ENCODE measurements at places on chromosomes 2 and 18.

DNA sequence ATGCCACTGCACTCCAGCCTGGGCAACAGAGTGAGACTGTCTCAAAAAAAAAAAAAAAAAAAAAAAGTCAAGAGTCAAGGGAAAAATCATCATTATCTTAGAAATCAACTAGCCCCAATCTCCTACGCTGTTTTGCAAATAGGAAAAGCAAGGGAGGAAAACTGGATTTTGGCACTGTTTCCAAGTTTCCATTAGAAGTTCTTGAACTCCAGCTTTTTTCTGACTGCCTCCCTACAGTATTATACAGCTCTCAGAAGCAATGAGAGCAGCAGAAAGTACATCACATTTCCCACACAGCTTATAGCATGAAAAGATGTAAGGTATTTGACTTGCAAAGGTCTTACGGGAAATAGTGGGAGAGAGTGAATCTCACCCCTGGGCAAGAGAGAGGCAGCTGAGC lies 127.8 kb downstream of the OSR1 start:
- DNase-seq = no peak

- DNase-seq = no peak
Measured at GRCh38 chr2:44163777-44164176, 4.9 kb upstream of the PPM1B start.

- no peak for DNase-seq
Measured at GRCh38 chr18:45049578-45050319, 369.1 kb downstream of the SETBP1 start.

DNA sequence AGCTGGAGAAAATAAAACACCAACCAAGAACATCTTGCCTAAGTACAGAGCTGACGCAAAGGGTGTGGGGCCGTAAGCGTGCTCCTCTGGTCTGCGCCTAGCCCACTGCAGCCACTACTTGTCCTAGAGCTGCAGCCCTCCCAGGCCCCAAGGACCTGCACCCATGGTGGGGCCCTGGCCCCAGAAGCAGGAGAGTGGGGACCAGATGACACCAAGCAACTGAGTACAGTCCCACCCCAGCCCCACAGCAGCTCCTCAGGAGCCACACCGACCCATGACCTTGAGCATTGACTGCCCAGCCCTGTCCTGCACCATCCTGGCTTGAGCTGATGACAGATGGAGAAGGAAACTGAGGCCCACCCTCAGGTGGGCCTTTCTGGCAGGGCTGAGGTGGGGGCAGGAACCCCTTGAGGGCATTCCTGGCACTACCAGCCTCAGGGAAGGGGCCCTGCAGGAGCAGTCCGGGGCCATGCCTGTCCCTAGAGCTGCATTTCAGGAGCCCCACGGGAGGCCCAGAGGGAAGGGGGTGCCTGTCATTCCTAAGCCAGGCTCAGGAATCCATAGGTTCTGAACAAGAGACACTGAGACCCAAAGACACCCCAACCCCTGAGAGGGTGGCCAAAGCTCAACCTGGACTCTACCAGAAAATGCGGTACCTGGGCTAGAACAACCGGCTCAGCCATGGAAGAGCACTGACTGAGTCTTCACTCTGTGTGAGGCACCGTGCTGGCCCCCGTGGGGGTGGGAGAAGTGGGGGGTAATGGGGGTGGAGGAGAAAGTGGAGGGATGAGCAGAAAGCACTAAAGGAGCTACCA lies 4.9 kb downstream of the KIF1A start:
- DNase-seq = no peak

- peak; percentile 80 for DNase-seq
Measured at GRCh38 chr18:48946329-48946835, 4.4 kb downstream of the SMAD7 start.

DNA sequence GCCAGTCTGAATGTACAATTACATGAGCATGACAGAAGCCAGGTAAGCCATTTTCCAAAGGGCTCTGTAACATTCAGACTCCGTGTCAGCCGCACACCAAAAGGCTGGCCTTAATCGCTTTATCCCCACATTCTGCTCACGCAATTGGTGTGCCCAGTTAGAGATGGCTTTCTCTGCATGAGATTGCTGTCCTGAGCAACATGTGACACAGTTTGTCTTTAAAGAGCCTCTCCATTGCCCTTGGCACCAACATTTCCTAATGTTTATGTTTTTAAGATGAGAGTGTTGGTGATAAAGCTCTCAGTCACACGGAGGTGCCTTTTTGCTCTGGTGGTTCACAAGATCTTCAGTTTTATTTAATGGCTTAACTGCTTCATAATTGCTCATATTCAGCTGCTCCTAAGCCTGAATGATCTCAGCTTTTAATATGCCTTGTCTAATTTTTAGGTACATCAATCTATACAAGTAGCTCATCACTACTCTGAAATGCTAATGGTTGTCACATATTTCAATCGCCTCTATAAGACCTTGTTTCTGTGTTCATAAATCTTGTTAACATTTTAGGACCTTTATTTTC lies 164.8 kb upstream of the ACVR2A start:
- no peak for DNase-seq

DNA sequence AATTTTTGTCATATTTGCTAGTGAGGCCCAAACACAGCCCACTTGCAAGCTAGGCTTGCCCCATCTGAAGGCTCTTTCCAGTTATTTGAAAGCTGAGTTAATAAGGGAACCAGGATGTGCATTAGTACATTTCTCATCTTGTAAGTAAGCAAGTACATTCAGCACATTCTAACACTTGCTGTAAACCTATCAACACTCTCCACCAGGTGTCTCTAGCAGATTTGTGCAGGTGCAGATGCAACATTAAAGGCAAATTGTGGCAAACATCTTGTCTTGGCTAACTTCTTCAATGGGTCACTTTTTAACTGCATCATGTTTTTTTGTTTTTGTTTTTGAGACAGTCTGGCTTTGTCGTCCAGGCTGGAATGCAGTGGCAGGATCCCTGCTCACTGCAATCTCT lies 25.3 kb upstream of the MFSD6 start:
- DNase-seq = peak; percentile 80

DNA sequence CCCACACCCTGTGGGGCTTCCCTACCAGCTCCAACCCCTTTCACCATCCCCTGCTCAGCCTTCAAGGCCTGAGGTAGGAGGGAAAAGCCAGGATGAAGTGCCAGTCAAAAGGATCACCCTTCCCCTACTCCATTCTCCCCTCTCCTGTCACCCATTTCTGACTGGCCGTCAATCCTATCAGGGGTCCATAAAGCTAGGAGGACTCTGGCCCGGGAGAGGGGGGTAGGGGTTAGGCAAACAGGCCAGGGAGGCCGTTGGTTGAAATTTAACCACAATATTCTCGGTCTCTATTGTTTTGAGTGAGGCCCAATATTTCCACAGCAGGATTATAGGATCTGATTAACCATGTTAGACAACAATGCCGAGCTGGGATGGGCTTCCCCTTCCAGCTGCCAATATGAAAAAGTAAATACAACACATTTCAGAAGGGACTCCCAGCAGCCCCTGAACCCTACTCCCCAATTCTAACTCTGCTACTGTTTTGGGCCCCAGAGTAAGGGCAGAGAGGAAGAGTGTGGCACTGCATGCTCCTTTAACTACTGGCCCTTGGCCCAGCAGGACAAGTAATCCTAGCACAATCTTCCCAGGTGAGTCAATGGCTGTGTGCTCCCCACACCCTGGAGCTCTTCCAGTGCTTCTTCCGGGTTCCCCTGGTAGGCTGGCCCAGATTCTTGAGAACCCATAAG lies 10.6 kb upstream of the IHH start:
- no peak for DNase-seq

DNA sequence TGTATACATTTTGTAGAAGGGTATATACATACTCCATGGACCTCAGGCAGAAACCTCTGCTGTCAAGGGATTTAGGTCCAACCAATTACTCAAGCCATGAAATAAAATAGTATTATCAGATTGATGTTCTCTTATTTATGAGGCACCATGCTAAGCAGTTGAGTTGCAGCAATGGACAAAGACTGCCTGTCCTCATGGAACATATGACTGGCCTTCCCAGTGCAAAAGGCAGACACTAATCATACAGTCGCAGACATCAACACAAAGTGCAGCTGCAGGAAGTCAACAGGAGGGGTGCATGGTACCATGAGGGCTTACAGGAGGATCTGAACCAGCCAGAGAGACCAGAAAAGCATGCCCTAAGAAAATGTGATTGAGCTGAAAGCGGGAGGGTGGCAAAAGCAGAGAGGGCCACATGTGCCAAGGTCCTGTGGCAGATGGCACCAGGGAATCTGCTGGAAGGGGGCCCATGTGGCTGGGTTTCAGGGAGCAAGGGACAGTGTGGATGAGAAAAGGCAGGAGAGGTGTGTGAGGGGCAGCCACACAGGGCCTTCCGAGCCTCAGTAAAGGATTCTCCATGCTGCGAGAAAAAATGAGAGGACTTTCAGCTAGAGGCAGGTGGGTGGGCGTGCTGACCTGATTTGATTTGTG lies 61.4 kb upstream of the RNF152 start:
- no peak for DNase-seq

DNA sequence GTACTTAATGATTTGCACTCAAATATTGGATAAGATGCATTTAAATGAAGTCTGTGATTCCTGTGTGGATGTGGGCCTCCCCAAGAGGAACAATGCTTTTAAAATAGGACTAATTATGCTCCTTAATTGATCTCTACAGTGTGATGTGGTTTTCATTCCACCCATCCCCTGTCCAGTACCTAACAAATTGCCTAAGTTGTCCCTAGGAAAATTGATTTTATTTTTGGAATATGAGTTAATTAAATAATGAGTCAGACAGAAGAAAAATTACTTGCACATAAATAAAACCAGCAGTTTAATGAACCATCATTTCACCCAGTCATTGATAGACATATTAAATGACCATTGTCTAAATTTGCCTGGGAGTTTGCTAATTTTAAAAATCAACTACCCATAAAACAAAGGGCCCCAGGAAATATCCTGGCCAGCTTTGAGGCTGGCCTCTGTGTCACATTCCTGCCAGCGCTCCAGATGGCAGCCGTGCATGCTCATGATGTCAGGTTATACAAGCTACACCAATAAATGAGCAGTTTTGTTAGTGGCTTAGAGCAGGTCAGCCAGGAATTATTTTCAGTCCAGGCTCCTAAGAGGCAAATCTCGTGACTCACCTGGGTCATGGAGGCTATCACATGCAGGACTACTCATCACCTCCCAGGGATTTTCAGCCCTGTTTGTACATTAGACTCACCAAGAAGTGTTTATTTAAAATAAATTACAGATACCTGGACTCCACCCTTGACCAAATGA lies 31.9 kb downstream of the ABHD3 start:
- peak; percentile 30 for DNase-seq

DNA sequence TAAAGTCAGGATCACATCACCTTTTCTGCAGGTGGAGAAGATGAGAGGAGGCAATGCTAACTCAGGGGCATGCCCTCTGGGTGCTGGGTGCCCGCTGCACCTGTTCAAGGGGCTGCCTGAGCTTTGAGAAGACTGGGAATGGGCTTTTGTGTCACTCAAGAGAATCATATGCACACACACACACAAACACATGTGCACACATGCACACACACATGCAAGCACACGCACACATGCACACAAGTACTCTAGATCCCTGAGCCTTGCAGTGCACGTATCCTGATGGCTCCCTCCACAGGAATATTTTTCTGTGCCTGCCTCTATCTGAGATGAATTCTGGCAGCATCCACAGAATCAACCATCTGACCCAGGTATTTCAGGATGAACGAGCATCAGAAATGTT lies 110.0 kb upstream of the TEX51 start:
- no peak for DNase-seq

GRCh38 chr18:54607213-54608027 lies 16.4 kb downstream of the DYNAP start:
- peak; percentile 49 for DNase-seq

GRCh38 chr18:80022613-80023012 lies 11.6 kb upstream of the RBFA start:
- no peak for DNase-seq

DNA sequence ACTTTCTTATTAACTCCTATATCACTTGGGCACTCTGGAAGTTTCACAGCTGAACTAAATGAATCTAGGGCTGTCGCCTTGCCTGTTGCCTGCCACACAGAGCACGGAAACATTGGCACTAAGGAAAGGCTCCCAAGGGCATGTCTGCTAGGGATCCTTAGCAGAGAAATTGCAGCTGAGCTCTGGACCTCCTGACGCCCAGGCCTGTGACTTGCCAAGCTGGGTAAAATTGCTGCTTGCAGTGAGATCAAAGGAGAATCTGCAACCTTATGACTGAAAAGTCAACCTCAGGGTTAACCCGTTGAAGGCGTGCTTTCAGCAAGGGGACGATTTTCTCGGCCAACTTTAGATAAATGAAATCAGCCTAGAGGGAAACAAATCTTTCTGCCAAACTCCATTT lies 189.8 kb downstream of the NCK2 start:
- no peak for DNase-seq

DNA sequence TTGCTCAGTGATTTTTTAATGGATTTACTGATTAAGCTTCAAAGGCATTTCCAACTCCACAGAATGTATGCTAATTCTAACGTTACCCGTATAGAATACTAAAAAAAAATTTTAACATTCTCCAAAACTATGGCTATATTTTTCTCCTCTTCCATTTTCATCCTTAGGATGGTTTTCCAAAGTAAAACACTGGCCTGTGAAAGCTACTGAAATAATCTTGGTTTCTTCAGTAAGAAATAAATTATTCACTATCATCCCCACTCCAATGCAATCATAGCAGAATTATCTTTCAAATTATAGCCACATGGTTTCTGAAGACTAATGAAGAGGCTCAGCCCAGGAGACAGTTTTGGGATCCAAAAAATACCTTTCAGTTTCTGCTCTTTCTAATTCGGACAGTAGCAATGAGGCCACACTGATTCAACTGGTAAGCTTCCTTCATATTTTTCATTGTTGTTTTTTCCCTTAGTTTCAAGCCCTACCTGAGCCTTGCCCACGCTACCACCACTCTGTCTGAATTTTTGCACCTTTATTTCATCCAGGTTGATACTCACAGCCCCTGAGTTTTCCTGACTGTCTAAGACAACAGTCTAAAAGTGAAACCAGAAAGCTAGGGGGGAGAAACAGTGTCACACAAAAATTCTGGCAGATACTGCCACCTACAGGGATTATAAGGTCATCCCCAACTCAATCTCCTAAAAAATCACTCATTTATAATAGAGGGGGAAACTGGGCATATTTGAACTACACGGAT lies 887.9 kb downstream of the NRXN1 start:
- peak; percentile 1 for DNase-seq

- no peak for DNase-seq
Measured at GRCh38 chr2:165796819-165797530, 2.9 kb upstream of the GALNT3 start.

GRCh38 chr2:235390108-235390815 lies 103.6 kb upstream of the AGAP1 start:
- DNase-seq = no peak

GRCh38 chr2:208999911-209000310 lies 423.9 kb upstream of the MAP2 start:
- no peak for DNase-seq

GRCh38 chr2:9700109-9700495 lies 69.3 kb upstream of the YWHAQ start:
- no peak for DNase-seq

- DNase-seq = no peak
Measured at GRCh38 chr2:207571370-207571769, 41.6 kb downstream of the CREB1 start.

DNA sequence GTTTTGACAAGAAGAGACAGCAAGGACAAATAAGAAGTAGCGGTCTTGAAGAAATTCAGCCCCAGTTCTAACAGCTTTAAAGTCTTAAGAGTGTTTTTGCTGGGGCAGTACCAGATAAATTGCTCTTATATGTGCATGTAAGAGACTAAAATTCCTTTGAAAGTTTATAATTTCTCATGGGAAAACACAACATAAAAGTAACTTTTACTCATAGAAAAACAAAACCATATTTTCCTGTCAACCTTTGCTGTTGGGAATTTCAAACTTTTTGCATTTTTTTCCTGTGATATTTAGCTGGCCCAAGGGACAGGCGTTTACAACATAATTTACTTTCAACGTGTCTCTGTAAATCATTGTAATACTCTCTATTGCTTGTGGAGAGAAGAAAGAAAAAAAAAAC lies 767.8 kb upstream of the ZEB2 start:
- DNase-seq = no peak
